IMR-90 (cell line): ENCODE measurements at places on chromosomes 16 and 17.
A peak's percentile ranks its signal among the peaks of the same experiment; 100 is the strongest.

- no peak for DNase-seq
Observed at GRCh38 chr16:181565-182021, 1.3 kb downstream of the HBQ1 start.

- DNase-seq = no peak
Observed at GRCh38 chr17:7260651-7261378, 1.5 kb downstream of the CLDN7 start.

DNA sequence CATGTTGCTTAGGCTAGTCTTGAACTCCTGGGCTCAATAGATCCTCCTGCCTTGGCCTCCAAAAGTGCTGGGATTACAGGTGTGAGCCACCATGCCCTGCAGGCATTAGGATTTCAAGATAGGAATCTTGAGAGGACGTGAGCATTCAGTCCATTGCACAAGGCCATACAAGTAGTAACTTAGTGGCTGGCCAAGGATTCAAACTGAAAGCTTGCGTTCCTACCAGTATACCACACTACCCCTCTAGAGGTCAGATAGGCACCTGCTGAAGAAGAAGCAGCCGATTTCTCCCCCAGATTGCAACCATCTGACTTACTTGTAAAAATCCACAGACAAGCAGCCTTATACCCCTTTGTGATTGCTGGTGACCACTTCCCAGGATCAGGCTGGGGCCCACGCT, 80.9 kb downstream of the CACNG3 start:
- no peak for DNase-seq

DNA sequence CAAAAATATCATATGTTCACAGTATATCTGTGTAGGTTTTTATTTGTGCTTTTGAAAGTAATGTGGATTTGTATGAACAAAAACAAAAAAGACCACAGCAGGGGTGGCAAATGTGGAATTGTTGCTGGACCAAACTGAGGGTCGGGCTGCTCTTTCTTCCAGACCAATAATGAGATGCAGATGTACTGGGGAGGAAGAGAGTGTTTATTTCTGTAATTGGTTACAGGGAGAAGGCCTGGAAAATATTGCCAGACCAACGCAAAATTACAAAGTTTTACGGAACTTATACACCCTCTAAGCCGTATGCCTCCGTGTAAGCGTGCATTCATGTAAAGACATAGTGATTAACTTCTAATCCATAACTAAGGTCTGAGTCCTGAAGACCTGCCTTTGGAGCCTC, 353.9 kb upstream of the C16orf82 start:
- DNase-seq = no peak

DNA sequence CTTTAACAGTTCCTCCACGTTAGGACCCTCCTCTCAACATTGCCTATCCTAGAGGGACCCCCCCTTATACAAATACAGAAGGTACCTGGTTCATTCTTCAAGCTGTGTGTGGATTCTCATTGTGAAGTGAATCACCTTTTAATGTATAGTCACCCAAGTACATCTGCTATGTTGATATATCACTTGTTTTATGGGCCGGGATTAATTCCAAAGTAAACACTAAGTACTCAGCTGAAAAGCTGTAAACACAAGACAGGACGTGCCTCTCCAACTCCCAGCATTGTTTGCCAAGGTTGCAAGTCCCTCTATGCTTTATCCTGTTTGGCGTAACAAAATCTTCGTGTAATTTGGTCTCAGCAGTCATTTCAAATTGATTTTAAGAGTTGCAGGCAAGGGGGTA, 123.6 kb downstream of the RBFOX1 start:
- DNase-seq = no peak

DNA sequence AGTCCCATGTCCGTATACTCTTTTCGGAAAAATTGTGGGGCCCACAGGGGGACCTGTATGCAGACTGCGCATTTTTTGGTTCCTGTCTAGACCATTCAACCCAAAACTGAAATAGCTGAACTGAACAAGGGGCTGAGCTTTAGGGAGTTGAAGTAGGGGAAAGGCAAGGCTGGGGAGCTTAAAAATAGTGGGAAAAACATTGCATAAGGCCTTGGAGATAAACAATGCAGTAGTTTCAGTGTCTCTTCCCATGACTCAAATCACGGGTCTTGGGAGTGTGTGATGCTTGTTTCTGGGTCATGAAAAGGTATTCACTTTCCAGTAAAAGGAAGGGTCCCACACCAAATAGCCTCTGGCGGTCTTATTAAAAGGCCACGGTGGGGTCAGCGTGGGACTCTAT, 402.8 kb upstream of the SALL1 start:
- peak; percentile 65 for DNase-seq

DNA sequence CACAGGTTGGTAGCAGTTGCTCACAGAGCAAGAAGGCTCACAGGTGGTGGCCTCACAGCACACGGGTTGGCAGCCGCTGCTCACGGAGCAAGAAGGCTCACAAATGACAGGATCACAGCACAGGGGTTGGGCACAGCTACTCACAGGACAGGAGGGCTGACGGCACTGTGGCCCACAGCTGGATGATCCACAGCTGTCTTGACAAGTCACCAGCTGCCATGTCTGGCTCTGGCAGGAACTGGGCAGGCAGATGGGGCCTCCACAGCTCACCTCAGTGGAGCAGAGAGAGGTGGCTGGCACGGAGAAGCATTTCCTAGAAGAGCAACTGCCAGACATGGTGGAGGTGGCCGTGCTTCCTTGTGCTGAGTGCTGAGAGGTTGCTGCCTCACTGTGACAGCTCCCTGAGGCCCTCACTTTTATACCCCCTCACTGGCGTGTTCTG, at the start of gene KRTAP16-1:
KRTAP16-1 (minus strand) TSS at position 392 of the 442 bp plus-strand sequence; CDS start at position 336, 56 bp downstream.
- no peak for DNase-seq

DNA sequence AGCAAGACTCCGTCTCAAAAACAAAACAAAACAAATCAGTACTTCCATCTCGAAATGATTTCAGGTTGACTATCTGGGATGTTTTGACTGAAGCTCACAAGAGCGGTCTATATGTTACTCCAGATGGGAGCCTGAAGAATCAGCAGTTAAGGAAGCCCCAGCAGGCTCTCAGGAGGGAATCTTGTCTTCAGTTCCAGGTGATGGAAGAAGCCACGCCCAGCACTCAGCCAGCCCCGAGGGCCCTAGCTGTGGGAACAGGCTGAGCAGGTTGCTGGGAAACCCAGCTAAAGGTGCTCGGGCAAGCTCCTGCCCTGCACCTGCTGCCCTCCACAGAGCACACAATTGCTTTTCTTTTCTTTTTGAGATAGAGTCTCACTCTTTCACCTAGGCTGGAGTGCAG, 32.4 kb downstream of the WIPI1 start:
- no peak for DNase-seq

GRCh38 chr16:25951999-25952398, 260.2 kb downstream of the HS3ST4 start:
- DNase-seq = no peak

DNA sequence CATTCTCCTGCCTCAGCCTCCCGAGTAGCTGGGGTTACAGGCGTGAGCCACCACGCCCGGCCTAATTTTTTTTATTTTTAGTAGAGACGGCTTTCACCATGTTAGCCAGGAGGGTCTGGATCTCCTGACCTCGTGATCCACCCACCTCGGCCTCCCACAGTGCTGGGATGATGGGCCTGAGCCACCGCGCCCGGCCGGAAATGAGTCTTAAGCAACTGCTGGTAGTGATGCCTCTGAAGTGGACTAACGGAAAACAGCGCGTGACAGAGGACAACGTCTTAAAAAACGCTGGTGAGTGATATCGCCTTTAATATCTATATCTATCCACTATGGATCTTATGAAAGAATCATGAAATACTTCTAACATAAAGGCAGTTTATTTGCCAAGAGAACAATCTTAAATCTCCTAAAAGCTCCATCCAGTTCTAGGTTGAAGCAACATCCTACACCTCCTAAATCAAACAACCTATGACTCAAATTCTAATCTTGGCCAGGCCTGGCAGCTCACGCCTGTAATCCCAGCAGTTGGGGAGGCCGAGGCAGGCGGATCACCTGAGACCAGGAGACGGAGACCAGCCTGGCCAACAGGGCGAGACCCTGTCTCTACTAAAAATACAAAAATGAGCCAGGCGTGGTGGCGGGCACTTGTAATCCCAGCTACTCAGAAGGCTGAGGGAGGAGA, 69.8 kb downstream of the NXN start:
- no peak for DNase-seq

GRCh38 chr17:50189550-50190292, 11.7 kb downstream of the COL1A1 start:
- peak; percentile 81 for DNase-seq

GRCh38 chr17:14747603-14747950, 446.7 kb downstream of the HS3ST3B1 start:
- peak; percentile 25 for DNase-seq

GRCh38 chr16:67731753-67732095, 12.6 kb upstream of the GFOD2 start:
- DNase-seq = no peak

DNA sequence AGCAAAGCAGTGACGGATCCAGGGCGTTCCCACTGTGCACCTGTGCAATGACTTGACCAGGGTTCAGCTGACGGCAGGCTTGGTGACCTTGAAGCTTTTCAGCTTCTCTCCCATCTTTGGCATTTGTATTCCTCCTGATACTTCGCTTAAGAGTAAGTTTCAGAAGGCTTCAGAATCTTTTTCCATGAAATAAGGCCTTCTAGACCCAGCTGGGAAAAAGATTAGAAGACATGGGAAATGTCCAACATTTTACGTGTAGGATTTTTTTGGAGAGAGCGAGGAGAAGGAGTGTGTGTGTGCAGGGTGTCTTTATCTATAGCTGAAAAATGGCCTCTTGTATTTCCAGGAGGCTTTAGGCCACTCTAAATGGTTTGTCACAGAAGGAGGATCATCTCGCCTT, 104.1 kb downstream of the BANP start:
- DNase-seq = no peak

GRCh38 chr17:27367121-27367981, 73.4 kb downstream of the WSB1 start:
- no peak for DNase-seq

- no peak for DNase-seq
Observed at GRCh38 chr16:88066680-88067529, 115.7 kb downstream of the BANP start.

DNA sequence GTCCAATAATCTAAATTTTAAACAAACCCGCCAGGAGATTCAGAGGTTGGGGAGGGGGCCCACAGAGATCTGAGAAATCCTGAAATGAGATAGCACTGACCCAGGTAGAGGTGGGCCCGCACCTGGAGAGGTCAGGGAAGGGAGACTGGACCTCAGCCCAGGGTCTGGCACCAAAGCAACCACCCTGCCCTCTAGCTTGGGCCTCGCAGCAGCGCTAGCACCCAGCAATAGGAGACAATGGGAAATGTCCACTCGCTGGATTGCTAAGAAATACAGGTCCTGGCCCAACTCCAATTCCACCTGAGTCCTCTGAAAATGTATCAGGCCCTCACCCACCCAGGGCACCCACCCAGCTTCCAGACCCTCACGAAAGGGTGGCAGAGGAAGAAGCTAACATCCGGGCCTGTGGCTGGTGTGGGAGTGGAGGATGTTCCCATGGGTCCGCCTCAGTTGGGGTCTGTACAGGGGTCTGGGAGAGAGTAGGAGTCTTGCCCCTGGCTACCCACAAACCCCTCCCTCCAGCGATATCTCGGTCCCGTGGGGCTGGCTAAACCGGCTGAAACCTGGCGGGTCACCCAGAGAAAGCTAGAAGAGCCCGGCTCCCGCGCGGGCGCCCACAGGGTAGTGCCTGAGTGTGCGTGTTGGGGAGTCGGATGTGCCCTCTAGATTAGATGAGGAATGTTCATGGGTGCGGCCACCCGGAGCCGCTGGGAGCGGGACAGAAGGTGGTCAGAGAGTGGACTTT, 1.1 kb downstream of the PLLP start:
- no peak for DNase-seq

DNA sequence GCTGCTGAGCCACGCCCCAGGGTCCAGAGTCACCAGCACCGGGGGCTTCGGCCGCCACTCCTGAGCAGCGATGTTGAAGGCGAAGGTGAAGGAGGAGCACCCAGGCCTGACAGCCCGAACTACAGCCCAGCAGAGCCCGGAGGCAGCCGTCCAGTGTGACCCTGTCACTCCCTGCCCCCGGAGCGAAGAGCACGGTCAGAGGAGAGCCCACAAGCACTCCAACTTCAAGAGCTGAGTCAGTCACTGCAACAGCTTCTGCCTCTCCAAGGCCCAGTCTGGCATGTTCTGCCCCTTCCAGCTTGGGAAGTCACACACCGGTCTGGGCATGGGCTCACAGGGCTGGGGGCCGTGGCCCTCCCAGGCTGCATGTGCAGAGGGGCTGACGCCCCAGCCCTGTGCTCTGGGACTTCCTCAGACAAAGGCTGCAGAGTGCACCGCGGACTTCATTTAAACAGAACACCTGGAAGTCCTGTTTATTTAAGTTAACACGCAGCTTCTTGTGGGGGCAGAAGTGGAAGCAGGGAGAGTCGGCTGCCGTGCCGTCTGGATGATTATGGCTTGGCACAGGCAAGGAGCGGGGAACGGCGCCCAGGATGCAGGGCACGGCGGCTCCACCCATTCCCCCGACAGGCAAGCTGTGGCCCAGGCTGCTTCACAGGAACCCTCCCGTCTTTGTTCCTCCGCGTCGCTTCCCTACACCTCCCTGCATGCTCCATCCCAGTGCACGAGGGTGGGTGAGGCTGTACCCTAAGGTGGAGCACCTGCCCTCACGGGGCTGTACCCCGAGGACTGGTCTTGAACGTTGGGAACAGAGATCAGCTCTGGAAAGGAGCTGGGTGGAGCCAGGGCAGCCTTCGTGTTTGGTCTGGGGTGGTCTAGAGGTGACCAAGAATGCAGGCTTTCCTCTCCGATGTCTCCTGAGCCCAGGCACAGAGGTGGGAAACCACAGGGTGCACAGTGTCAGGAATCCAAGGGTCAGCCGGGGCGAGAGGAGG, 68.9 kb upstream of the METRNL start:
- DNase-seq = peak; percentile 69
